ENCODE measurements at places on chromosomes 12 and 14. TPM values are rescaled to one million over a fixed set of nuclear protein-coding genes. Genes with fewer than 3 reads are reported as not detected.
A peak's percentile ranks its signal among the peaks of the same experiment; 100 is the strongest.

DNA sequence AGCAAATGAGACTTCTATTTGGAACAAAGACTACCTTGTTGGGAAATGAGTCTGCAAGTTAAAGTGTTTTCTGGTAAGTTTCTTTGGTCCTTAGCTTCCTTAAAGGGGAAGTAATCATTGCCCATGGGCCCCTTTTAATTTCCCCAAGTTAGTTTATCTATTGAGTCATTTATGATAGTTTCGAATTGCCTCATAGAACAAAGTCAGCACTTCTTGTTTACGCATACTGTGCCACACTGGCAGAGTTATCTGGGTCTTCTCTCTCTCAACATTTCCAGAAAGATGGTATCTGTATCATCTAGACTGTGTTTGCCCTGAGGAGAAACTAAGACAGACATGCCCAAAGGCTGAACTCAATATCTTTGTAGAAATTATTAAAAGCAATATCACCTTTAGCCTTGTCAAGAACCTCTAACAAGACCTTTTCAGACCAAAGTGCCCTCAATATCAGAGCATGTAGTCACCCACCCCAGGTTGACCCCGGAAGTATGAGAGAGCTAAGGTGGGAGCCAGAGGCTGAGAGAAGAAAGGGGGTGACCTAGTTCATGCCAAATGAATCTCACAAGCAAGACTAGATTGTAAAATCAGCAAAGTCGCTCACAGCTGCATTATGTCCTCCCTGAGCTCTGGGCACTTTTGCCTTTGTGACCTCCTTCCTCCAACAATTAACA, 40.0 kb downstream of the GPR65 start:
- DNase-seq: no peak

DNA sequence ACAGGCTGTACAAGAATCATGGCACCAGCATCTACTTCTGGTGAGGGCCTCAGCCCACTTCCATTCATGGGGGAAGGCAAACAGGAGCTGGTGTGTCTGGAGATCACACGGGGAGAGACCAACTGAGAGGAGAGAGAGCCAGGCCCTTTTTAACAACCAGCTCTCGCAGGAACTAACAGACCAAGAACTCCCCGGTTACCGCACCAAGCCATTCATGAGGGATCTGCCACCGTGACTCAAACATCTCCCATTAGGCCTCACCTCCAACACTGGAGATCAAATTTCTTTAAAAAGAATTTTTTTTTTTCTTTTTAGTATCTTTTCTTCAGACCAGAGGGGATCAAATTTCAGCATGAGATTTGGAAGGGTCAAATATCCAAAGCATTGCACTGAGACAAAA, 16.7 kb upstream of the AQP2 start:
- DNase-seq: no peak

- peak; percentile 77 for DNase-seq
Observed at GRCh38 chr12:47870175-47870781, 34.5 kb downstream of the VDR start.

- DNase-seq: no peak
Observed at GRCh38 chr14:65847075-65847847, 434.7 kb downstream of the FUT8 start.

DNA sequence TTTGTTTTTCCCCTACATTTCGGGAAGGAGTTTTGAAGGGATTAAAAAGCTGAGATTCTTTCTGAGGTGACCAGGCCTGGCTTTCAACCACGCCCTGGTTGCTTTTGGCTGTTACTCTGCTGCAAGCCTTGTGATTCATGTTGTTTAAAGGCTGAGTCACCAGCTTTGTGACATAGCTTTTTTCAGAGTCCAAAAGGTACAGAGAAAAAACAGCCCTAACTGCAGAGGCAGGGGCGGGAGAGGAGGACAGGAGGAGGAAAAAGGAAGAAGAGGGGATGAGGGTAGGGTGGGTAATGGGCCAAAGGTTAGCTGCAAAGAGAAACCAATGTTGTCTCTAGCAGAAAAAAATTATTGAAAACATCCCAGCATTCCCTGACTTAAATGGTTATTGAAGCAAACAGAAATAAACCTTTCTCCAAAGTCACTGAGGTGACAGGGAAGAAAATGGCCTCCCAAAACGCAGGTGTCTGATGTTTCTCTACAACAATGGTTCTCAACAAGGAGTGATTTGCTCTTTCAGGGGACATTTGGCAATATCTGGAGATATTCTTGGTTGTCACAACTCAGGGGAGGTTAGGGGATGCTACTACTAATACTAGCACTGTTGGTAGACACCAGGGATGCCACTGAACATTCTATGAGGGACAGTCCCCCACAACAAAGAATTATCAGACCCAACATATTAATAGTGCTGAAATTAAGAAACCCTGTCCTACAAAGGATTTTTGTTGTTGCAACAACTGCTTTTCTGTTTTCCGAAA, 2.1 kb upstream of the UBC start:
- no peak for DNase-seq

GRCh38 chr14:72463291-72463866, 430.5 kb downstream of the DPF3 start:
- no peak for DNase-seq

DNA sequence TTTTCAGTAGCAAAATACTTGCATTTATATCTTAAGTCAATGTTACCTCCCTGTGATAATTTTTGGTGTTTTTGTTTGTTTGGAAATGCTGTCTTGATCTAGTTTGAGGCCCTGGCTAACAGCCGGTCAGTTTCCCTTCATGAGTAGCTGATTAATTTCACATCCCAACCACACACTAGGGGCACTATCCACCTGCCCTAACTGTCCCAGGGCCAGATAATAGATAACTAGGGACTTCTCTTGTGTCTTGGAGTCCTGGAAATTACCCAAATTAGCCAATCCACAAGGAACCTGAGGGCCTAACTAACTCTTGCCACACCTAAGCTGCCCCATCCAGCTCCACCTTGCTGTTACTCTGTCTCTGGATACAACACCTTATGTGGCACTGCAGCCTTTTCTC, 399.9 kb downstream of the FOXG1 start:
- DNase-seq: no peak

DNA sequence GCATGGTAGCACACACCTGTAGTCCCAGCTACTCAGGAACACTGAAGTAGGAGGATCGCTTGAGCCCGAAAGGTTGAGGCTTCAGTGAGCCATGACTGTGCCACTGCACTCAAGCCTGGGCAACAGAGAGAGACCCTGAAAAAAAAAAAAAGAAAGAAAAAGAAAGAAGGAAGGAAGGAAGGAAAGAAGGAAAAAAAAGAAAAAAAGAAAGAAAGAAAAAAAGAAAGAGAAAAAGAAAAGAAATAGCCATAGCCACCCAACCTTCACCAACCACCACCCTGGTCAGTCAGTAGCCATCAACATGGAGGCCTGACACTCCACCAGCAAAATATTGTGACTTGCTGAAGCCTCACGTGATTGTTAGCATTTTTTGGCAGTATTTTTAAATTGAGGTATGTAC, 21.4 kb upstream of the TMEM263 start:
- DNase-seq: no peak

- no peak for DNase-seq
Observed at GRCh38 chr14:34368115-34368970, 93.7 kb downstream of the SPTSSA start.

DNA sequence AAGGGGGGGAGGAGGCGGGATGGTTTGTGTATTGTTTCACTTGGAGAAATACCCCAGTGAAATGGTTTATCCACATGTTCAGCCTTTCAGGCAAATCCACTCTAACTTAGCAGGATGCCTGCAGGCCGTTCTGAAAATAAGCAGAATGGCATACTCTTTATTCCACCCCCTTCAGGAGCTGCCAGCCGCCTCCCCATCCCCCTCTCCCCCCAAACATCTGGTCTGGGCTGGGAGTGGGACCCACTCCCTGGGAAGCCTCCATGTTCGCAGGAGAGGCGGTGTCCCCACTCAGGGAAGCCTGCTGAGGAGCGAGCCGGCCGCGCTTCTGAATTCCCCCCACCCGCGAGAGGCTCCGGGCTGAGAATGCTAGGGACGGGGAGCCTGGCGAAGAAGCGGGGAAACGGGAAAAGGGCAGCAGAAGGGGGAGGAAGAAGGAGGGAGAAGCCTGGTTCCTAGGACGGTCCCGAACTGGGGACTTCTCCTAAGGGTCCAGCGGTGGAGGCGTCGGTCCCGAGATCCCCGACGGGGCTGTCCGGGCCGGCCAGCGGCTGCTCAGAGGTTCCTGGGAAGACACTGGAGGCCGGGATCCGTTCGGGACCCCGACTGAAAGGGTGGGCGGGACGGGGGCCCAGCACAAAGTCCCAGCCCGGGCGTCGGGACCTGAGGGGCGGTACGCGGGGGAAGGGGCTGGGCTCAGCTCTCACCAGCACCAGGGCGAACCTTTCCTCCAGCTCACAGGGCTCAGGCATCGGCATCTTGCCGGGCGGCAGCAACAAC, 666 bp downstream of the FMNL3 start:
- DNase-seq: peak; percentile 73

GRCh38 chr14:73524493-73524892, 12.4 kb upstream of the ACOT1 start:
- no peak for DNase-seq

- no peak for DNase-seq
Observed at GRCh38 chr12:119457271-119457670, 122.7 kb downstream of the CCDC60 start.

GRCh38 chr14:22887990-22888378, 5.0 kb downstream of the REM2 start:
- no peak for DNase-seq

GRCh38 chr14:104982548-104983230, 2.9 kb upstream of the CLBA1 start:
- DNase-seq: peak; percentile 55

DNA sequence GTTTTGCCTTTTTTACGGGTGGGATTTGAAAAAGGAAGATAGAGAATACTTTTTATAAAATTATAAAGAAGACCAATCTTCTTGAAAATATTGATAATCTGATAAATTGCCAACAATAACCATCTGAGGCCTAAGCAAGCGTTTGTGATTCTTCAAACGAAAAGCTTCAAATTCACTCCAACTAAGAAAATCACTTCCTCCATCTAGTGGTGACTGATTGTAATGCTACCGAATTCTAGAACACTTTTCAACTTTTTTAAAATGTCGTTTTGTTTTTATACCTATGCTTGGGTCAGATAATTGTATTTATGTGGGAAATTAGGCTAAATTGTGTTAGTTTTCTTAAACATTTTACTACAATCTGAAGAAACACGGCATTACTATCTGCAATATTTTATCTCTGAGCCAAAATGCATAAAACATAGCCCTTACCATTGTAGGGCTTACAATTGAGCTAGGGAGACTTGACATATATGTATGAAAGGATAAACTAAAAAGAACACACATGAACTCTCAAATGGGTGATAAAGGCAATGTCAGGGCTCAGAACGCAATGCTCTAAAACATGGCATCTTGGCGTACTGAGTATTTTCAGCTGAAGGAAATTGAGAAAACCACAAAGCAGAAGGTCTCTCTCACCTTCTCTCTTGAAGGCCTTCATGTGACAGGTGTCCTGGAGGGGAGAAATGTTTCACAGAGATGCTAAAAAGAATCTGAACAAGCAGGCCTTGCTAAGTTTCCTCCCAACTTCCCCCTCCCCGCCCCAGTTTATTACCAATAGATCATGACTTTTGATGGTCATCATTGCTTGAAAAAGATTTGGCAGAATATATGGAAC, 36.8 kb upstream of the G2E3 start:
- DNase-seq: no peak

GRCh38 chr12:132061197-132061596, 82.9 kb downstream of the DDX51 start:
- DNase-seq: no peak

- DNase-seq: no peak
Observed at GRCh38 chr12:62839869-62840660, 94.9 kb downstream of the PPM1H start.

DNA sequence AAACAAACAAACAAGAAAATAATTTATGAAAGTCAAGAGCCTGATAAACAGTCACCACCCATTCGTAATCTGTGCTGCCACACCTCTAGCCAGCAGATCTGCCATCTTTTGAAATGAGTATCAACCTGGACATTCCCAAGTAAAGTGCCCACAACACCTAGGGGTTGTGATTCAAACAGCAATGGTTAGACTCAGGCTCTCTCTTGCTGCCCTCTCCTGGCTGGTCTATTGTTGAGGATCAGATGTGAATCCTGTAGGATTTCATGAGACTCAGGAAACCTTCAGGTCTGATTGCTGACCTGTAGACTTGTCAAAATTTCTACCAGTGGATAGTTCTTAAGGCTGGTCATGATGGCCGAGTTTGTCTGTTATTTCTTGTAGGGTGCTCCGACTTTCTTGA, 26.8 kb downstream of the DGLUCY start:
- no peak for DNase-seq

DNA sequence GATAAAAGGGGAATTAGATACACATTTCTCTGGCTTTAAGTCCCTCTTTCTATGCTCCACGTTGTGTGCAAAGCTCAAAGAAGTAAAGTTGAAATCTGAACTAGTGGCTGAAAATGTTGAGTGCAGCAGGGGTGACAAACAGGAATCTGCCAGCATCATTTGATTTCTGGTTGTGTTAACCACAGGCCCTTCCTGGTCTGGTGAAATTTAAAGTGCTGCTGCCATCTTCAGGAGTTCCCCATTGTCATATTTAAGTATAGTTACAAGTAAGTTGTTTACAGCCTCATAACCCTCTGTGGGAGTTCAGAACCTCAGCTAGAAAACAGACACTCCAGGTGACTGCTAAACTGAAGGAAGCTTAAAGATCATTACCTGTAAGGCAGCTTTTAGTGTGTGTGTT, 90.9 kb upstream of the CCDC196 start:
- no peak for DNase-seq

GRCh38 chr12:104827587-104827986, 130.5 kb downstream of the SLC41A2 start:
- DNase-seq: no peak

GRCh38 chr12:105765053-105766014, 373.4 kb downstream of the NUAK1 start:
- no peak for DNase-seq

DNA sequence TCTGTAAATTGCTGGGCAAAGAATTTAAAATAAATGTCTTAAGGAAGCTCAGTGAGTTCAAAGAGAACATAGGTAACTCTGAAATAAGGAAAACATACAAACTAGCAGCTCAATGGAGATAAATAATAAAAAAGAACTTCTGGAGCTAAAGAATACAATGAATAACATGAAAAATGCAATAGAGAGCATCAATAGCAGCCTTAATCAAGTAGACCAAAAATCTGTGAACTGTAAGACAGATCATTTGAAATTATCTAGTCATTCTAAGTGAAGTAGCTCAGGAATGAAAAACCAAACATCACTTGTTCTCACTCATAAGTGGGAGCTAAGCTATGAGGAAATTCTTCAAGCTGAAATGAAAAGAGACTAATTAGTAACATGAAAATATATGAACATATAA, 5.8 kb upstream of the ABCC9 start:
- DNase-seq: no peak

ASB2 gene
- total RNA-seq: 294 TPM

CPNE6 gene
- not detected for total RNA-seq

ZFYVE1 gene
- 14.1 TPM for total RNA-seq

NXPH4 gene
- total RNA-seq: 0.60 TPM

NCAPD2 gene
- 11.6 TPM for total RNA-seq

ATL1 gene
- 1.1 TPM for total RNA-seq

LRRIQ1 gene
- 0.08 TPM for total RNA-seq

KRT77 gene
- total RNA-seq: not detected

C3AR1 gene
- 9.0 TPM for total RNA-seq

BRI3BP gene
- 4.1 TPM for total RNA-seq

Data from Right ventricle myocardium inferior (tissue), 1 donor.